Psoas muscle (tissue), 8 donors: ENCODE measurements at places on chromosomes 6 and 20. TPM values are rescaled to one million over a fixed set of nuclear protein-coding genes. Genes with fewer than 3 reads are reported as not detected.

DNA sequence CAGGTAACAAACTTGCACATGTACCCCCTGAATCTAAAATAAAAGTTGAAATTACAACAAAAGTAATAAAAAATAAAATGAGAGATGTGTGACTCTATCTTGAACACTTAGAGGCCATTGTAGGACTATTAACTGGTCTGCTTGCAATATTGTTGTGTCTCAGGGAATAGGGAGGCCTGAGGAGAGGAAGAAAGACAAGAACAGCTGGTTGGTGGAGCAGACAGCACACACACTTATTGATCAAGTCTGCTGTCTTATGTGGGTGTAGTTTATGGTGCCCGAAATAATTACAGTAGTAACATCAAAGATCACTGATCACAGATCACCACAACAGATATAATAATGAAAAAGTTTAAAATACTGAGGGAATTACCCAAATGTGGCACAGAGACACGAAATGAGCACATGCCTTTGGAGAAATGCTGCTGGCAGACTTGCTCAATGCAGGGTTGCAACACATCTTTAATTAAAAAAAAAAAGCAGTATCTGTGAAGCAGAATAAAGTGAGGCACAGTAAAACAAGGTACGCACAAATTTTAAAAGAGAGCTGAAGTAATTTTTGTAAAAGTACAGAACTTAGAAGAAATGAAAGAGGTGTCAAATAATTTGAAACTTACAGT is 110.1 kb upstream of the HDAC2 start:
- DNase-seq: no peak

DNA sequence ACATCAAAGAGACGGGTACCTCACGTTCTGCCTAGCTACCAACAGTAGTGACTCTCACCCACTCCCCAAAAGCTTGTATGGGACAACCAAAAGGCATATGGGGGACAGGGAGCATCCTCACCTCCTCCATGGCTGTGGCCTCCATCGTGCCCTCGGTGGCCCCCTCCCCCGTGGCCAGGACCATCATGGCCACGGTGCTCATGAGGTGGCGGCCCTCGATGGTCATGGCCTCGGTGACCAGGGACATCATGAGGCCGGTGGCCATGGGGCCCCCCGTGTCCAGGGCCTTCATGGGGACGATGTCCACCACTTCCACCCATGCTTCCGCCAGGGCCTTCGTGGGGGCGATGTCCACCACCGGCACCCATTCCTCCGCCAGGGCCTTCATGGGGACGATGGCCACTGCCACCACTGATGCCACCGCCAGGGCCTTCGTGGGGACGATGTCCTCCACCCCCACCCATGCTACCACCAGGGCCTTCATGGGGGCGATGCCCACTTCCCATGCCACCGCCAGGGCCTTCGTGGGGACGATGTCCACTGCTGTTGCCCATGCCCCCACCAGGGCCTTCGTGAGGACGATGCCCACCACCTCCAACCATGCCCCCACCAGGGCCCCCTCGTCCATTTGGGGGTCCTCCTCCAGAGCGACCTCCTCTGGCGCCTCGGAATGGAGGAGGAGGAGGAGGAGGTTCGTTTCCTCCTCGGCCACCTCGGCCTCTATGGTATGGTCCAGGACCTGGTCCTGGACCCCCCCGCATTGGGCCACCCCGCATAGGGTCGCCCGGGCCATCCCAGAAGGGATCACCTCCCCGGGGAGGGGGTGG is 15.0 kb downstream of the PPP1R10 start:
- no peak for DNase-seq

GRCh38 chr6:119234457-119234856 is 115.1 kb downstream of the MAN1A1 start:
- no peak for DNase-seq

DNA sequence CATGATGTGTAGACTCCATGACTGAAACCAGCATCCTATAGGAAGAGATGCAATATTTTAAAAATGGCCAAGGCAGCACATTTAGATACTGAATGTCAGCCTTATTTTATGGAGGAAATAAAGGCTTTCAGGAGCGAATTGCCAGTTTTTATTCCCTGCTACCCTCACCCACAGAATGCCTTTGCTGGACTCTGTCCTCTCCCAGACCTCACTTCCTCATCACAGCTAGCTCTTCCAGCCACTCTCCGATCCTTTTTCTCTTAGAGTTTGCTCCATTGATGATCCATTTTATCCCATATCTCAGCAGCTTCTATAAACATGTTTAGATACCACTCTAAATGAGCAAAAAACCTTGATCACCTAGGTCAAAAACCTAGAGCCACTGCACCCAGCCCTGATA is 137.7 kb downstream of the LRRC1 start:
- DNase-seq: no peak

DNA sequence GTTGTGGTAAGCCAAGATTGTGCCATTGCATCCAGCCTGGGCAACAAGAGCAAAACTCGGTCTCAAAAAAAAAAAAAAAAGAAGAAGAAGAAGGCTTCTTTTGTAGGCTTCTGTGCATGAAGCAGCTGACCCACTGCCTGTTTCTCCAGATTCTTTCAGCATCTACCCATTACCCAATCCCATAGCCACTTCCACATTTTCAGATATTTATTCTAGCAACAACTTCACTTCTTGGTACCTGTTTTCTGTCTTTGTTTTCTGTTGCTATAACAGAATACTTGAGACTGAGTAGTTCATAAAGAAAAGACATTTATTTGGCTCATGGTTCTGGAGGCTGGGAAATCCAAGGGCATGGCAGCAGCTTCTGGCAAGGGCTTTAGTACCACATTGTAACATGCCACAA is 95.3 kb upstream of the SGK1 start:
- no peak for DNase-seq

DACT2 gene
- polyA plus RNA-seq: 0.01 TPM

GRCh38 chr6:37473364-37474095 is 26.2 kb downstream of the CCDC167 start:
- DNase-seq: peak; percentile 75

THBS2 gene
- 0.49 TPM for polyA plus RNA-seq

DNA sequence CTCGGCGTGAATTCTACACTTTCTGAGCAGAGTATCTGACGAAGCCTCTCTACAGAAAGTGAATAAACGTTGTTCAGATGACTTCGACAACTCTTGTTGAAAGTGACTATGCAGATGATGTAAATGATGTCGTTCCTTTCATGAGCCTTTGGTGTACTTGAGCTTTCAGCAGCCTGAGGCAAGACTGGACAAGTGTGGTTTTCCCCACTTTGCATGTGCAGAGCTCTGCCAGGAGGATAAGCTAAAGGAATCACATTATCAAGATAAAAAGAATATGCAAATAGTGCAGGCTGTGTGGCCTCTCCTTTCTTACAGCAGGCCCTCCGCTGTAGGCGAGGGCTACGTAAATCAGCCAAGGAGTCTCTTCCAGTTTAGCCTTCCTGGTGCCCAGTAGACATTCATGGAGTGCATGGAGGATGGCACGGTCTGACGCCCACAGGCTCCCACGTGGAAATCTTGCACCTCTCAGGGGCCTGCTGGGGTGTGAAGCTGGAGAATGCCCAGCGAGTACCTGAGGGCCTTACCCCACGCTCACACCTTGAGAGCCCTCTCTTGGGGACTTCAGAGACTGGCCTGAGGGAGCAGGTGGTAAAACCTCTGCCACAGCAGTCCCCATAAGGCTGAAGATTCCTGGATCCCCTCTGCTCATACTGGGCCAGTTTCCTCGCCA is 54.9 kb downstream of the RPP40 start:
- DNase-seq: no peak

- DNase-seq: no peak
These were observed 130.2 kb downstream of the TBC1D7 start for GRCh38 chr6:13198168-13198567.

GRCh38 chr20:36499723-36500501 is 41.4 kb upstream of the MYL9 start:
- no peak for DNase-seq

DNA sequence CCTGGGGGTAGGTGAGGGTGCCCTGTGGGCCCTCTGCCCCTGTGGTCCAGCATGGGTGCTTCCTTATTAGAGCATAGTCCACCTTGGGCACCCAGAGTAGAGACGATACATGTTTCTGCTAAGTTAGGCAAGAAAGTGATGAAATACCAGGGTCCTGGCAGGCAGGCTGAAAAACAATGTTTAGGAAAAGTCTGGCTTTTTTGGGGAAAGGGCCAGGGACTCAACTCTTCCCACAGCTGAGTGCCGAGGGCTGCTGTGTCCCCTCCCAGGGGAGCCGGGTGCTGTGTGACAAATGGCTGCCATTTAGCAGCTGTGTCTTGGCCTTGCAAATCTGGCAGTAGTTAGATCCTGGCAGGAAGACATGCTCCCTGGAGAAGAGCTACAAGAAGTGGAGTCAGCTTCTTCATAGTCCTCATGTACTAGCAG is 61.5 kb downstream of the RREB1 start:
- DNase-seq: peak; percentile 87

DNA sequence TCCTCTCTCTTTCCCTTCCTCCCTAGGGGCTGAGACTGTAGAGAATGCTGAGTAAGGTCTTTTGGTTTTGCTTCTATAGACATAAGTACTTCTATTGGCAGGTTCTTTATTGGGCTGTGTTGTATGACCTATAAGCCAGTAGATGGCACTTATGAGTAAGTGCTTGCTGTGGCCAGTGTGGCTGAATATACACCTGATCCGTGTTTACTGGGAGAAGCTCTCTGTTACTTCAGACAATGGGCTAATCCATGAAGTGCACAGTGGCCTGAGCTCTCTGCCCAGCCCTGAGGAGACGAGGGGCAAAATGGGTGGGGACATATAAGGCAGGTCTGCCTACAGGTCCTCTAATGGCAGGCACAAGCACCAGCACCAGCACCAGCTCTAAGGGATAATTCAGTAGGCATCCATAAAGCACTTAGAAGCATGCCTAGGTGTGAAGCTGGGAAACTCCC is 610.3 kb downstream of the RNF144B start:
- no peak for DNase-seq

DNA sequence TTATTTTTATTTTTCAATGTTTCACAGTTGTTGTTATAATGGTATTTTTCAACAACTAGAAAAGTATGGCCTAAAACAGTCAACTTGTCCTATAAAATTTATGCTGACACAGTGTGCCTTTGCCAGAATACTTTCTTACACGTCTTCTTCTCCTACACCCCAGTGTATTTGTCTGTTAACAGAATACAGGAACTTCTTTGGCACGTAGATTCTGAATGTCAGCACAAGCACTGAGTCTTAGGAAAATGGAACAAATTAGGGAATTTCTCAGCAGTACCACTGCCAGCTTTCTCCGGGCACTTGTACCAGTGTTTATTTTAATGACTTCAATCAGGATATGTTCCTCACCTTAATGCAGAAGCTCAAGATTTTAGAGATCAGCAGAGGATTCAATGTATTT is 26.7 kb upstream of the AKIRIN2 start:
- DNase-seq: no peak

DNA sequence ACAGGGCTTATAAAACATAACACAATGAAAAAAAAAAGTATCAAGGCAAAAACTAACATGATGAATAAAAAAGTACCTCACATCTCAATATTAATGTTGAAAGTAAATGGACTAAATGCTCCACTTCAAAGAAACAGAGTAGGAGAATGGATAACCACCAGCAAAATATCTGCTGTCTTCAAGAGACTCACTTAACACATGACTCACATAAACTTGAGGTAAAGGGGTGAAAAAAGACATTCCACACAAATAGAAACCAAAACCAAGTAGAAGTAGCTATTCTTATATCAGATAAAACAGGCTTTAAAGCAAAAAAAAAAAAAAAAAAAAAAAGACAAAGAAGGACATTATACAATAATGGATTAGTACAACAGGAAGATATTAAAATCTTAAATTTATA is 86.9 kb downstream of the TBC1D32 start:
- DNase-seq: no peak

ADAM33 gene
- 6.6 TPM for polyA plus RNA-seq

GRCh38 chr20:53735536-53736050 is 142.0 kb upstream of the ZNF217 start:
- DNase-seq: no peak

- no peak for DNase-seq
These were observed 596.2 kb upstream of the ADGRB3 start for GRCh38 chr6:68038815-68039408.

- no peak for DNase-seq
These were observed 64.0 kb downstream of the RSPO3 start for GRCh38 chr6:127182501-127182900.

DNA sequence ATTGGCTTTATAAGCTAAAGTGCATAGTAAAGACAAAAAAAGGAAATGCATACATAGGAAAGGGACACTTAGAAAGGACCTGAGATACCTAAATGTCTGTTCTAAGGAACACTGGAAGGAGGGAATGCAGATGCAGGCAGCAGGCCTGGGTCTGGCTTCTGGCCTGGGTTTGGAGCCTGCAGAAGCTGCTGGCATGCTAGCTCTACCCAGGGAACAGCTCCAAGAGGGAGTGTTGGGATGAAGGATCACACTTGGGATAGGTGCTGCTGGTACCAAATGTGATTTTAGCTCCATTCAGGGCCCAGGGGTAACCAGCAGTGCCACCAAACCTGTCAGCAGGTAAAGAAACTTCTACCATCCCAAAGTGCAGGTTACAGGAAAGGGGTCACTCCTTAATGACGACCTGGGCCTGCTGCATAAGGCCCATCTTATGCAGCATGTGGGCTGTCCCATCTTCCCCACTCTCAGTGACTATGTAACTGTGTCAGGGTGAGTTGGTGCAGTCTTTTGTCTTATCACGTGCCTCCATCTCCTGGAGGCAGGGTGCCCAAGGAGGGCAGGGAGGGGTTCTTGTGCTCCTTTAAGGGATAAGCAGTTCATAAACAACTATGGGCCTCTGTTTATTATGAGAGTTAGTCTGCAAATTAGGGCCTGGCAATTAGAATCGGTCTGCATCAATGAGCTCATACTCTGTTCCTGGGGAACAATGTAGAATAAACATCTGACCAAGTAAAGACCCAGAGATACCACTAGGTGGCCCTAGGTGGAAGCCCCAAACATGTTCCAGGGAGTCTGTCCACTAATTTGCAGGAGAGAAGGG is 26.9 kb downstream of the DDX27 start:
- DNase-seq: no peak

HLA-DQA2 gene
- polyA plus RNA-seq: not detected

GRM1 gene
- polyA plus RNA-seq: not detected

NRN1 gene
- polyA plus RNA-seq: 7.7 TPM

GABRR1 gene
- 0.04 TPM for polyA plus RNA-seq

DNA sequence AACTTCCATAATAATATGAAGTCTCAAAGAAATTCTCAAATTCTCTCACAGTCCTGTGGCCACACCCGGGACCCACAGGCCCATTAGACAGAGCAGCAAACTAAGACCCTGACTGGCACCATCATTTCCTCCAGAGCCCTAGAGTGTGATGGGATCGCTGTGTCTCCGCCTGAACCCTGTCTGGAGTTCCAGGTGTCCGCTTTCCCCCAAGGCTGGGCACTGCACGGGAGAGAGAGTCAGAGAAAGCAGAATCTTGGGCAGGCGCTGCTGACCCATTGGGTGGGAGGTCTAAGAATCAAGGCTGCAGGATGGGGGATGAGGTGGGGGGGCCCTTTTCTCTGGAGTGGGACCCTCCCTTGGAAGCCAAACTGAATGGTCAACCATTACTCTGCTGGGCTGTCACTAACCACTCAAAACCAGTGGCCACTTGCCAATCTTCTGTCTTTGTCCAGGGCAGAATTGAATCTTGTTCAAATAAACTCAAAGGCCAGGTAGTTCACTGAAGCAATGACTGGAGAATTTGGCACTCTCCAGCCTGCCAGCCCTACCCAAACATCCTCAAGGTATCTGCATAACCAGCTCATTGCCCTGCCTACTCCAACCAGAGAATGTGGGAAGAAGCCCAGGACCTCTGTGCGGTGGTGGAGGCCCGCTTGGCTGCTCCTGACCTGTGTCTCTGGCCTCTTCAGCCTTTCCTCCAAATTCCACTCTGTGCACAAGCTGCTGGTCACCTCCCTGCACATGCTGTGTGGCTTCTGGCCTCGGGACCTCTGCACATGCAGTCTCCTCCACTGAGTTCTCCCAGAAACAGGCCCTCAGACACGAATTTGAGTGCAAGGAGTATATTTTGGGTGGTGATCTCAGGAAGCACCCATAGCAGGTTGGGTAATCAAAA is 141.1 kb downstream of the CEBPB start:
- DNase-seq: no peak
